Anterior cingulate cortex (tissue), 58 donors: ENCODE measurements at places on chromosomes 16 and 17.
A peak's percentile ranks its signal among the peaks of the same experiment; 100 is the strongest.

DNA sequence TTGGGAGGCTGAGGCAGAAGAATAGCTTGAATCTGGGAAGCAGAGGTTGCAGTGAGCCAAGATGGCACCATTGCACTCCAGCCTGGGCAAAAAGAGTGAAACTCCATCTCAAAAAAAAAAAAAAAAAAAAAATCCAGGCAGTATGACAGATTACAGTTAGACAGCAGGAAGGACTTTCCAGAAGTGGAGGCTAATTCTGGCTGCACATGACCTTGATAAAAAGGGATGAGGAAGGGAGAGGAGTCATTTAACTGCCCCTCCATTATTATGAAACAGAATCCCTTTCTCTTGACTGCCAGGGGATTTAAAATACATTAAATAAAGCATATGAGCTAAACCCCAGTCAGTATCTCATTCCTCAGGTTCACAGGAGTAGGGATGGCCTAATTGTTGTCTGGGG, 1.8 kb upstream of the ARHGAP23 start:
- DNase-seq: no peak

DNA sequence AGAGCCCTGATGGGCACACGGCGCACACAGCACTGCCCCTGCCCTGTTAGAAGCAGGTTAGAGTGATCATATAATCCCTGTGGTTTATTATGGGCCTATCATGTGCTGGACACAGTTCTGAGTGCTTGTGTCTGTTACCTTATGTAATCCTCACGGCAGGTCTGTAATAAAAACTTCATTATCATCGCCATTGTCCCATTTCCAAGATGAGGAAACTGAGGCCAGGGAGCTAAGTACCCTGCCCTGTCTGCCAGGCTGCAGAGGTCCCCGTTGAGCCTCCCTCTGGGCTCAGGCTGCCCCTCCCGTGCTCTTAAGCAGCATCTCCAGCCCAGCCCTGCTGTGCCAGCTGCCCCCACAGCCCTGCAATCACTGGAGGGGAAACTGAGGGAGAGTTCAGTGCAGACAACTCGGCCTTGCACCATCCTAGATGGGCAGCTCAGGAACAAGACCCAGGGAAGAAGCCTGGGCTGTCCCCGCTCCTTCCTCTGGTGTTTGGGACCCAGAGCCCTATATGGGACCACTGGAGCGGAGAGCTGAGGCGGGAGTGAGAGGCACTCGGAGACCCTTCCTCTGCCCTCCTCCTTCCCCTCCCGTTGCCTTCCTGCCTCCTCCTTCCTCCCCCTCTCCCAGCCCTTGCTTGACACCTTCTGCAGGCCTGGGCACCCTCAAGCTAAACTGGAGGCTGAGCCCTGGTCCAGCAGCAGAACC, 42.0 kb downstream of the WNT3 start:
- no peak for DNase-seq

GRCh38 chr16:84507011-84507982, 2.8 kb upstream of the MEAK7 start:
- DNase-seq: no peak

DNA sequence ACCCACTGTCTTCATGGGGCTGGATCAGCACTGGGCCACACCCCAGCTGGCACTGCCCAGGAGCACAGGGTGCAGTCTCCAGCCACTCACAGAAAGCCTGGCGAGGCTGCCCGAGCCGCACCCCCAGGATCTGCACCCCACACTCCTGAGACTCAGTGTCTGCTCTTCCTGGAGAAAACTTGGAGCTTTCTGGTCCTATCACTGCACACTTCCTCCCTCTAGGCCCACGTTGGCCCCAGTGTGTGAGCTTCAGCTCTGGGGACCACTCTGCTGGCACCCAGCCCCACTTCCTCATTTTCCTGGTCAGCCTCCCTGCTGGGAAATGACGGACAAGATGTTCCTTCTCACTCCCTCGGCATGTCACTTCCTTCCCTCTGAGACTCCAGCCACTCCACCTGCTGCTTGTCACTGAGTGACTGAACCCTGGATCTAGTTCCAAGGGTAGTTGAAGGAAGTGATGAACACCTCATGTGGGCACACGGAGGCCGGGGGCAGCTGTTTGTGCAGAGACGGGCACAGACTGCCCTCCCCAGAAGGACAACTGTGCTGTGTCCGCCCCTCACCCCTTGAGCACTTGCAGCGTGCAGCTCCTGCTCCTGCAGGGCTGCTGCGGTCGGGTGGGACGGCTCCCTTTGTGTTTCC, 29.0 kb downstream of the ZC3H18 start:
- peak; percentile 22 for DNase-seq

DNA sequence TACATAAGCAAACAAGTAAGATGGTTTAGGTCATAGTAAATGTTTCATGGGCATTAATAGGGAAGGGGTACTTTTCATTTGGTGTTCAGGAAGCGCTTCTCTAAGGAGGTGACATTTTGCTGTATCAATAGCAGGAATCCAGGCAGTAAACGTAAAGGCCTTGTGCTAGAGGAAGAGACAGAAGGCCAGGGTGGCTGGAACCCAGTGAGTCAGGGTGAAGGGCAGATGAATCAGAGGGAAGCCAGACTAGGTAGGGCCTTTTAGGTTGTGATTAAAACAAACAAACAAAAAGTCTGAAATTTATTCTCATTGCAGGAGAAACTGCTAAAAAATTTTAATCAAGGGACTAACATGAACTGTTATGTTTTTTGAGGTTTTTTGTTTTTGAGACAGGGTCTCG, 6.5 kb downstream of the BMERB1 start:
- no peak for DNase-seq

- DNase-seq: no peak
These were observed 18.0 kb upstream of the NDRG4 start for GRCh38 chr16:58481931-58482330.

GRCh38 chr16:12390644-12391043, 413.0 kb downstream of the CPPED1 start:
- no peak for DNase-seq
